ENCODE measurements at places on chromosomes 12 and 14.

- DNase-seq = no peak
Observed at GRCh38 chr12:132831771-132832170, 3.1 kb upstream of the GOLGA3 start.

DNA sequence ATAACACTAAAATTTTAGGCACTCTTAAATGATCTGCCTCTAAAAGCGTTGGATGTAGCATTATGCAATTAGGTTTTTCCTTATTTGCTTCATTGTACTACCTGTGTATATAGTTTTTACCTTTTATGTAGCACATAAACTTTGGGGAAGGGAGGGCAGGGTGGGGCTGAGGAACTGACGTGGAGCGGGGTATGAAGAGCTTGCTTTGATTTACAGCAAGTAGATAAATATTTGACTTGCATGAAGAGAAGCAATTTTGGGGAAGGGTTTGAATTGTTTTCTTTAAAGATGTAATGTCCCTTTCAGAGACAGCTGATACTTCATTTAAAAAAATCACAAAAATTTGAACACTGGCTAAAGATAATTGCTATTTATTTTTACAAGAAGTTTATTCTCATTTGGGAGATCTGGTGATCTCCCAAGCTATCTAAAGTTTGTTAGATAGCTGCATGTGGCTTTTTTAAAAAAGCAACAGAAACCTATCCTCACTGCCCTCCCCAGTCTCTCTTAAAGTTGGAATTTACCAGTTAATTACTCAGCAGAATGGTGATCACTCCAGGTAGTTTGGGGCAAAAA, 4.1 kb downstream of the CDKN1B start:
- DNase-seq = no peak

DNA sequence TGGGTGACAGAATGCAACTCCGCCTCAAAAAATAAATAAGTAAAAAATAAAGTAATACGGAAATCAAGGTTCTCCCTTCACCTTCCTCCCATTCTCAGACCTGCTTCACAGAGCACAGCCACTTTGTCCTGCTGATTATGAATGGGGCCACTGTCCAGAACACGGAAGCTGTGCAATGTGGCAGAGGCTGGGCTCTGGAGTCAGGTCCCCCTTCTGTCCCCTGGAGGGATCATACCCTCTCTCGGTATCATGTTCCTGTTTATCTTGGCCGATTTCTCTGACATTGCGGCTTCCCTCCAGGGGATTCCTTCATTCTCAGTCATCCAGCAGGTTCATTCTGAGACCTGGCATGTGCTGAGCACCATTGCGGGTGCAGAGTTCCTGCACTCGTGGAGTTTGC, 11.3 kb downstream of the PPP2R5C start:
- DNase-seq = no peak

GRCh38 chr14:38855513-38855912, 247.5 kb downstream of the SEC23A start:
- no peak for DNase-seq

- no peak for DNase-seq
Observed at GRCh38 chr14:92495027-92495426, 18.6 kb upstream of the RIN3 start.

GRCh38 chr14:80776657-80777056, 164.9 kb downstream of the CEP128 start:
- DNase-seq = no peak

Data from H54 (cell line).